ENCODE measurements at places on chromosomes 4 and X.

DNA sequence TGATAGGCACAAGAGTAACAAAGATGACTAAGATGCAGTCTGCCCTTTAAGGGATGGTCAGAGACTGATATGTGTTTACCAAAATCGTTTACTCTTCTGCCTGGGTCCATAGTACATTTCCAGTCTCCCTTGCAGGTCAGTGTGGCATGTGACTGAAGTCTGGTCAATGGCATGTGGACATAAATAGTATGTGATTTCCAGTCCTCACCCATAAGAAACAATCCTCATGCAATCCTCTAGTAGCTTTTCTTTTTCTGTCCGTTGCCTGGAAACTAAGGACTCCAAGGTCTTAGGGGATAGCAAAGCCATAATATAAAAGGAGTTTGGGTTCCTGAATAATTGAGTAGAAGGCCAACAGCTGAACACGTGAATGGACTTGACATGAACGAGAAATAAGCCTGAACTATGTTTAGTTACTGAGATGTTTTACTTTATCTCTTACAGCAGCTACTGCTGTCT, 1.1 kb downstream of the SLC9B2 start:
- no peak for DNase-seq

- no peak for DNase-seq
Observed at GRCh38 chr4:184317234-184317918, 99.7 kb upstream of the ENPP6 start.

DNA sequence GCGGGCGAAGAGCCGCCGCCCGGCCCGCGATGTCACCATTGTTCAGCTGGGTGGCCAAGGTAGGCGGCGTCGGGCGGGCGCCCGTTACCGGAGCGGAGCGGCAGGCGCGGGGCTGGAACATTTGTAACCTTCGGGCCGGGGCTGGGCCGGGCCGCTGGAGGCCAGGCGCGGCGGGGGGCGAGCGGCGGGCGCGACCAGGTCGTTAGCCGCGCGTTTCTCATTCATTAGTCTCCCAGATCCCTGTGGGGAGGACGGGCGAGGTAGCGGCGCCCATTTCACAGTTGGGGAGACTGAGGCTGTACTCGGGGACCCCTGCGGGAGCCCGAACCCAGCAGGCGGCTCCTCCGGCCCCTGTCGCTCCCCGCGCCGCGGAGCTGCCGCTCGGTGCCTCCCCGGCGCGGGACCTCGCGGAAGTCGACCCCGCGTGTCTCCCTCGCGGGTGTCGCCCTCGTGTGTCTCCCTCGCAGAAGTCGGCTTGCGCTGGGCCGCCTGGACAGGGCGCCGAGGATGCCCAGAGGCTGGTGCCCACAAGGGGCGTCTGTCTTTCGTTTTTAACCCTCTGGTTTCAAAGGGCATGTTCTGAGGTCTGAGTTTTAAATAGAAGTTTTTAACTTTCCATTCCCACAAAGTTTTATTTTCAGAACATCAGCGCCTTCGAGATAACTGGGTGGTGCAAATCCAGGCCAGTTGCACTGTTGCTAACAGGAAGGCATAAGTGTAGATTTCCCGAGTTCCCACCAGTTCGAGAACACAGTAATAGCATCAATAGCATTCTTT, 17.5 kb downstream of the PTTG2 start:
- no peak for DNase-seq

- DNase-seq = no peak
Observed at GRCh38 chrX:30414144-30414543, 105.0 kb upstream of the NR0B1 start.

DNA sequence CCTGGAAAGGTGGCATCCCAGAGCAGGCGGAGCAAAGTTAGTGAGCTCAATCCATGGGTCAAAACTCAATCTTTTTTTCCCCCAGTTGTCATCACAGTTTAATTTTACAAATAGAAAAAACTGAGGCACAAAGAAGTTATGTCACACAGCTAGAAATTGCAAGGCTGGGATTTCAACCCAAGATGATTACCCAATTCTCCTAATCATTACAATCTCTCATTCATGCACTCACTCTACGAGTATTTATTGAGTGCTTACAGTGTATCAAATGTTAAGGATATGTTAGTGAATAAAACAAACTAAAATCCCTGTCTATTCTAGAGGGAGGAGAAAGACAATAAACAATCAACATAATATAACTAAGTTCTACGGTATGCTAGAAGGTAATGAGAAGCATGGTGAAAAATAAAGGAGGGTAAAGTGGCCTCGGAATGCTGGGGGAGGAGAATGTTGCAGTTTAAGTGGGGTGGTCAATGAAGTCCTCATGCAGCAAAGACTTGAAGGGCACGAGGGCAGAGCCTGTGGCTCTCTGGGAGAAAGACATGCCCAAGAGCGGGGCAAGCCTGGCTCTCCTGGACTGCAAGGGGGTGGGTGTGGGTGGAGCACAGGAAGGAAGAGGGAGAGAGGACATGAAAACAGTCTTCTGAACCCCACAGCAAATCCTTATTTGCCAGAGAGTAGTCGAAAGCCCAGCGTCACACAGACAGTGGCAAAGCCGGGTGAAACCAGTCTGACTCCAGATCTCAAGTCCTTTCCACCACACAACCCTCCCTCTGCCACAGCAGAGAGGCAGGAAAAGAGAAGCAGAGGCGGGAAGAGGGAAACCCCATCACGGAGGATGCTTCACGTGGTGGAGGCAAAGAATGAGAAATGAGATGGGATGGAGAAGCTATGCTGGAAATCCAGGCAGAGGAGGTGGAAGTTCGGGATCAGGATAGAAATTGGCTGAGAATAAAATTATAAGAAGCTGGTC, 48.3 kb downstream of the RAB33B start:
- no peak for DNase-seq

GRCh38 chr4:75686346-75686745, 13.1 kb upstream of the G3BP2 start:
- DNase-seq = no peak

DNA sequence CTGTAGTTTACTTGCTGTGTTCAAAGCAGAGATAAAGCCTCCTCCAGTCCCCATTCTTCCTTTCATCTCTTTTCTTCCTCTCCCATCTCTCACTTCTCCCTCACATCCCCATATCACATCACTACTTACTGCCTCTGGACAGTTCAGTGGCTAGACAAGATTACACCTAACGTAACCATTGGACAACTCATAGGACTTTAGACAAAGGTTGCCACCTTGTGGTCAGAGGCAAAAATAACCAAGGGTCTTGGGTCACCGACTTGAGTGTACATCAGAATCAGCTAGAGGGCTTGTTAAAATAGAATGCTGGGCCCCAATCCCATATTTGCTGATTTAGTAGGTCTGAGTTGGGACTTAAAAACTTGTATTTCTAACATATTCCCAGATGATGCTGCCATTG, 109.3 kb upstream of the DGKK start:
- DNase-seq = peak; percentile 3

DNA sequence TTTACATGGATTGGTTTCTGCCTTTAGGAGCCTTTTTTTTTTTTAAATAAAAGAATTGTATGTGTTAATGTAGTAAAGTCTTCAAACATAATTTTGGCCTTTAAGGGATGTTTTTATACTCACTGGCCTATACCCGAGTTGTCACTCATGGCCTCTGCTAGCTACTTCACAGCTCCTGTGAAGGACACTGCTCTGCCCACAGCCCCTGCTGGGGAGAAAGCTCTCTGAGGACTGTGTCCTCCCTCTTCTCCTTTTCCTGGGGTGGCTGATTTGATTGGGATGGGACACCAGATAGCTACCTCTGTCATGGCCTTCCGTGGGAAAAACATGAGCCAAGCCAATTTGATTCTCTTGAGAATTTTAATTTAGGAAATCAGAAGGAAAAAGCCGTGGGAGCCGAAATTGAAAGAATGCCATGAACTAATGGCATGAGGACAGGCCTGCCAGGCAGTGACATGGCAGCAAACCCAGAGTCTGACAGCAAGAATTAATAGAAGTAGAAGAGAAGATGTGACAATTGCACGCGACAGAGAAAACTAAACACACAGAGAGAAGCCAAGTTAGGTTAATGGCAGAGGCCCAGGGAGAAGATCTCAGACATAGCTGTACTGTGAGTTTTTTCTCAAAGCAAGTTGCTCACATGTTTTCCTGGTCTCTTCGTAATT, 81.4 kb downstream of the ARHGAP10 start:
- DNase-seq = no peak

- DNase-seq = no peak
Observed at GRCh38 chrX:123525123-123525725, 207.6 kb downstream of the THOC2 start.

DNA sequence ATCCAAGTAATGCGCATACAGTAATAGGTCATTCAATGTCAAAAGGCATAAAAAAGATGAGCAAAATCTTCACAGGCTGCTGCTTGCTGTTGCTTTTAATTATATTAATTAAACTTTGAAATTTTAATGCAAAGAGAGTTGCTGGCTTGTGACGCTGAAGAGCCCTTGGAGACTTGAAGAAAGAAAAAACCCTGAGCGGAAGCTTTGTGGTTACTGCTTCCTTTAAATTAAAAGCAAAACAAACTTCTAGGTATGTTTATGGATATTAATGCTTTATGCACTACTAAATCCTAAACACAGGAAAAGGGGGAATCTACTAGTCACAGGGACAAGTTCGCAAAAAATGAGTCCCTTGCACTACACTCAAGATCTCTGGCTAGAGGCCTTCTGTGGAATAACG, 166.7 kb downstream of the ANTXR2 start:
- DNase-seq = no peak

- DNase-seq = no peak
Observed at GRCh38 chr4:152273343-152273742, 262.5 kb downstream of the FBXW7 start.

GRCh38 chr4:40656201-40656863, 26.7 kb upstream of the RBM47 start:
- no peak for DNase-seq

- no peak for DNase-seq
Observed at GRCh38 chr4:107482546-107482945, 237.5 kb downstream of the PAPSS1 start.

DNA sequence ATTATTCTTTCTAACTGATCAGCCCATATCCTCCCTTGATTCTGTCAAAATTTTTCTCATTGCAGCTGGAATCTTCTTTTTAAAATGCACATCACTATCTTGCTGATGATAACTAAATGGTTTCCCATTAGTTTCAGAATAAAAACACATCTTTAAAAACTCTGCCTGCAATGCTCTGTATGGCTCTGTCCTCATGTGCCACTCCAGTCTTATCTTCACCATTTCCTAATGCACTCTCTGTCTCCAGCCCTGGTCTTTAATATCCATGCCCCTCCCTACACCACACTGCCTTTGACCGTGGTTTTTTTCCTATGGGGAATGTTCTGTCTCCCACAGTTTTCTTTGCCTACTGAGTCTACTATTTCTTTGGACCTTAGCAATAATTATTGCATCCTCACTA, 244.1 kb upstream of the ARSJ start:
- no peak for DNase-seq

DNA sequence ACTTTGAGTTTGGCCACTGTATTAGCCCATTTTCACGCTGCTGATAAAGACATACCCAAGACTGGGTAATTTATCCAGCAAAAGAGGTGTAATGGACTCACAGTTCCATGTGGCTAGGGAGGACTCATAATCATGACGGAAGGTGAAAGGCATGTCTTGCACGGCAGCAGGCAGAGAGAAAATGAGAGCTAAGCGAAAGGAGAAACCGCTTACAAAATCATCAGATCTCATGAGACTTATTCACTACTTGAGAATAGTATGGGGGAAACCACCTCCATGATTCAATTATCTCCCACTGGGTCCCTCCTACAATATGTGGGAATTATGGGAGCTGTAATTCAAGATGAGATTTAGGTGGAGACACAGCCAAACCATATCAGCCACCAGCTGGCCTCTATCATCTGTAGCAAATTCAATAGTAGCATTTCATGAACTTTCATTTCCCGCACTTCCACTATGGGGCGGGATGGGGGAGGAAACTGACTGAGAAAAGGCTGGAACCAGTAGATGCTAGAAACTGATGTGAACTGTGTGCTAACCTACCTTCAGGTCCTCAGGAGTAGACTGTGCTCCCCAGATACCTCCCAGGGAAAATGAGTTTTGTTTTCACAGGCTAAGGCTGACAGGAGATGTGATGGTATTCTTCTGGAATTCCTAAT, 35.3 kb upstream of the LGI2 start:
- no peak for DNase-seq

DNA sequence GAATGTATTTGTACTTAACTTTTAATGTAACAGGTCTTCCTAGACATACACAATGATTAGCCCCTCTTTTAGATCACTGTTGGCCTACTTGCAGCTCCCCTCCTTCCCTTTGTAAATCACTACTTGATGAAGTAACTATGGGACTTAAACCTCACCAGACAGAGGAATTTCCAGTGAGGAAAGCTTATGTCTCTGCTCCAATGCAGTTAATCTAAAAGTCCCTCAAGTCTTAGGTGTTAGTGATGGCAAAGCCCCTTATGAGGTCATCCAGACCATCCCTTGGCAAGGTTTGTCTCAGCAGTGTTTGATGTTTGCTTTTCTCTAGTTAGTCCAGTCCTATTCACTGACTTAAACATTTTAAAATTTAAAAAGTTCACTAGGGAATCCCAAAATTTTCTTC, 877.3 kb upstream of the INTU start:
- no peak for DNase-seq

GRCh38 chr4:12615822-12616221, 868.3 kb downstream of the RAB28 start:
- DNase-seq = no peak

DNA sequence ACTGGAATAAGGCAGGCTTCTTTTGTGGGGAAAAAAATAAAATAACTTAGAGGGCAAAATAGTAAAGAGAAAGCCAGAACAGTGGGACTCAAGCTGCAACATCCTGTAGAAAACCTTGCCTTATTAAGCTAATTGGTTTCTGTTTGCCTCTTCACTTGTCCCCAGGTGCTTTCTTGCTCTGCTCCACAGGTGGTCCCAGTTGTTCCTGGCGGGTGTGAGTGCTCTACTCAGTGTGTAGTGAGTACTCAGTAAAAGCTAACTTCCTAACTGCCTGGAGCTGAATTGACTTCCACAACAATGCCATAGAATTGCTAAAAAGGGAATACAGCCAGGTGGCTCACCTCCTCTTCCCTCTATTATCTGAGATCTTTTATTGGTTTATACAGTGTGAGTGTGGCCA, 930.2 kb downstream of the C4orf33 start:
- DNase-seq = peak; percentile 62

DNA sequence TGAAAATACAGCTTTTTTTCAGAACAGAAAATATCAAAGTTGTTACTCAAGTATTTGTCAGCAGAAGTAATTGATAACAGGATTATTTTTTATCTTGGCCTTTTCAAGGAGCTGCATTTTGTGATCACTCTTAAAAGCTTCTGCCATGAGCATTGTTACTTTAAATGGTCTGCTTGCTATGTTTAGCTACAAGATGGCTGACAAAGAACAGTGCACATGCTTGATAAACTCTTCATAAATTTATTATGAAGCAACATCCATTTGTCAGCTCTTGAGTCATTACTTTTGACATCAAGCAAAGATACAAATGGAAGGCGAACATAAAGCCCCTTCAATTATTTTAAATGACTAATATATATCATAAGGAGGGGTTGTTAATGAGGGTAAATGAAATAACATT, 205.4 kb upstream of the RPS6KA3 start:
- DNase-seq = no peak

GRCh38 chr4:6180841-6181631, 19.3 kb downstream of the JAKMIP1 start:
- no peak for DNase-seq

Data from NCI-H774 (cell line).